ENCODE measurements at places on chromosomes 11 and 22. TPM values are rescaled to one million over a fixed set of nuclear protein-coding genes. Genes with fewer than 3 reads are reported as not detected.
A peak's percentile ranks its signal among the peaks of the same experiment; 100 is the strongest.

GRCh38 chr22:42695294-42695693 lies 25.4 kb downstream of the A4GALT start:
- no peak for DNase-seq

GRCh38 chr11:87444993-87445392 lies 407.3 kb downstream of the TMEM135 start:
- DNase-seq, result no peak

The MS4A3 gene
- total RNA-seq, result not detected

The GDPD5 gene
- 5.6 TPM for total RNA-seq

GRCh38 chr22:27518531-27519340 lies 282.8 kb downstream of the MN1 start:
- DNase-seq, result no peak

DNA sequence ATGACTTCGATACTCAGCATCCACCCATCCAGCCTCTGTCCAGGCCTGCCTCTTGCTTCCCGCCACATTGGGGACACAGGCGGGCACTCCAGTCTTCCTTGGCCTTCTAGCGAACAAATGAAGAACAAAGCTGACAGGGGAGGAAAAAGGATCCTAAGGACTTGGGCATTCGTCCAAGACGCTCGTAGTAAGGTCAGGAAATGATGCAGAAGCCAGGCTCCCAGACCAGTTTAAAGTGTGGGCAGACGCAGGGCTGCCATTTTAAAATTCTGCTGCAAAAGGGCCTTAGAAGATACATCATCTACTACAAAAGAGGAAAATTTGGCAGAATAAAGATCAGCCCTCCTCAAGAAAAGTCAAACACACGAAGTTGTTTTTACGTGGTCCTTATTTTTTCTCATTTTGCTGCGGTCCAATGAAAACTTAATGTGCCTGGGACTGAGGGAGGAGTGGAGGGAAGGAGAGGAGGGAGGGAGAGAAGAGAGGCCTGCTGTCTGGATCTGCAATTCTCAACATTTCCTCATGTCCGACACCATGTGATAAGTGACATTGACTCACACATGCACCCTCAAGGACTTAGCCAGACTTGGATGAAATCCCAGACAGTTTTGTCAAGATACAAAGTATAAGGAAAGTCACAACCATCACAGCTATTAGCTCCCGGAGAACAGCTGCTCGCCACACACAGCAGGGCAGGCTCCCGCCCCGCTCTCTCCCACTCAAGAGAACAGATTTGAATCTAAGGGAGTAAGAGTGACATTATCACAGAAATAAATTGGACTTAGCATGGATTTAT lies 5.7 kb downstream of the DNAL4 start:
- peak; percentile 69 for DNase-seq

GRCh38 chr11:36459046-36459445 lies 51.0 kb downstream of the TRAF6 start:
- DNase-seq, result no peak

The SLC17A6 gene
- not detected for total RNA-seq

All from MCF 10A (cell line).